ENCODE measurements at places on chromosomes 5 and 9. TPM values are rescaled to one million over a fixed set of nuclear protein-coding genes. Genes with fewer than 3 reads are reported as not detected.

EQTN gene
- not detected for total RNA-seq

- no peak for DNase-seq
Measured at GRCh38 chr9:9799287-9799686, 813.5 kb downstream of the PTPRD start.

GRCh38 chr5:116452774-116453368 is 121.8 kb downstream of the SEMA6A start:
- DNase-seq, result no peak

DNA sequence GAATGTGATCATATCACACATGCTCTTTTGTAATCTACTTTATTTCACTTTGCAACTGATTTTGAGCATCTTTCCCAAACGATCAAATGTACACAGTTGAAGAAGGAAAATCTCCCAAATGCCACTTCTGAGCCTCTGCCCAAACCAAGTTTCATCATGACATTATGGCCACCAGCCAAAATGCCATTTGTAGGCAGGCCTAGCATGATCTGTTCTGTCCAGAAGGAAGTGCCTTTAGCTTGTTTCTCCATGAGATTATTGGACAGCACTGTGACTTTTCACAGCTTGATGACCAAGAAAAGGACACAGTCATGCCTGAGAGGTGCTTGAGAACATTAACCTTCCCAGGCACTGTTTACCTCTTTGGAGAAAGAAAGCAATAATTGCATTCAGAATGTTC is 73.2 kb upstream of the PIP5K1B start:
- DNase-seq, result no peak

GRCh38 chr5:55372130-55372925 is 64.5 kb downstream of the MTREX start:
- DNase-seq, result no peak

RNF208 gene
- 0.67 TPM for total RNA-seq

Data from CD4-positive, alpha-beta T cell (primary cell).